ENCODE measurements at places on chromosomes 1 and 21.

DNA sequence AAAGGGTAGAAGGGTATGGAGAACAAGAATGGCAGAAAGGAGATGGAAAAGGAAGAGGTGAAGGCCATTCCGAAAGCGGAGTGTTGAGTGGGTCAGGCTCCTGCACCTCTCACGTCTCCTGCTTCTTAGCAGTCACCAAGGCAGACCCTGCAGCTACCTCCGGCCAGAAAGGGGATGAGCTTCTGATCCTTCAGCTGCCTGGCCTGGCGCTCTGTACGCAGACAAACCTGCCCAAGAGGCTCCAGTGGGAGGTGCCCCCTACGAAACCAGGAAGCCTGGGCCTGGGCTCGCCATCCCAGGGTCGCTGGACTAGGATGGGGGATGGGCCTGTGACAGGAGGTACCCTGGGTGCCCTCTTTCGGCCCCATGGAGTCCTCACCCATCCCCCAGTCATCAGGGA lies 3.0 kb downstream of the GPR61 start:
- DNase-seq, result no peak

DNA sequence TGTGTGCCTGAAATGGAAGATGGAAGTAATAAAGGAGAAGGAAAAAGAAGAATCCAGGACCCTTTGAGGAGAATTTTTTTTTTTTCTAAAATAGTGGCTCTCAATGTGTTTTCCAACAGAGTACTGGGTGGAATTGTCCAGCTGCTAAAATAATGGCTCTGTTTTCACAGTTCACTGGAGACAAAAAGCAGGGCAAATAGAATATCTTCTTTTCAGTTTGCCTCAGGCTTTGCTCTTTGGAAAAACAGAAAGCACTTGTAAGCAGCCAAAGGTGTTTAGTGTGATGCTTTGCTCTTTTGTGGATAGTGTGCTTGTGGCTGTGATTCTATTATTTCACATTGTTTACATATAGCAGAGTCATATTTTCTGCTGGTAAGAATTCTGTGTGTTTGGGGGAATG lies 77.4 kb upstream of the MROH9 start:
- peak; percentile 59 for DNase-seq

DNA sequence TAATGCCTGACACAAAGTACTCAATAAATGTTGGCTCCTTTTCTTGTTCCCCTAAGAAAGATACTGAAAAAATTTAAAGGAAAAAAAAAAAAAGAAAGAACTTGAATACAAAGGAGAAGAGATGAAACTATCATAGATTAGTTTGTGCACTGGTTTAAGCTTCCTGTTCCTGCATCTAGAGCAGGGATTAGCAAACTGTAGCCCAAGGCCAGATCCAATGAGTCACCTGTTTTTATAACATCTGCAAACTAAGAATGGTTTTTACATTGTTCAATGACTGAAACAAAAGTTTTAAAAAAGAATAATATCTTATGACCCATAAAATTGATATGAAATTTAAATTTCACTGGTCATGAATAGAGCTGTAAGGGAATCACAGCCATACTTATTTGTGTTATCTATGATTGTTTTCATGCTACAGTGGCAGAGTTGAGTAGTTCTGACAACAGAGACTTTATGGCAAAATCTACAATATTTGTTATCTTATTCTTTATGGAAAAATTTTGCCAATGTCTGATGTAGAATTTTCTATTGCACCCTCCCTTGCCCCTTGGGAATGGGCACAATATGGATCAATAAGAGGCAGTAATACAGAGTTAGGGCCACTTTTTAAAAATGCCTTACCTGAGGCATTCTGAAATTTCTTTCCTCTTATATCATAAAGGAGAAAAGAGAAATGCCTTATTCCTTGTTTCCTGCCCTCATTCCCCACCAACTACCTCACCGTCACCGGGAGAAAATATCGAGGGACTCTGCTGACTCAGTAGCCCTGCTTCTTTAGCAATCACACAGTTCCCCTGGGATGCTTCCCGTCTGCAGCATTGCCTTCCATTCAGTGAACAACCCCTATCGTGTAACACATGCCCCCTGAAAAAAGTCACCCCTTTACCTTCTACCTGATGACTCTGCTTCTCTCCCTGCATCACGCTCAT lies 50.6 kb downstream of the WDR64 start:
- DNase-seq, result no peak

DNA sequence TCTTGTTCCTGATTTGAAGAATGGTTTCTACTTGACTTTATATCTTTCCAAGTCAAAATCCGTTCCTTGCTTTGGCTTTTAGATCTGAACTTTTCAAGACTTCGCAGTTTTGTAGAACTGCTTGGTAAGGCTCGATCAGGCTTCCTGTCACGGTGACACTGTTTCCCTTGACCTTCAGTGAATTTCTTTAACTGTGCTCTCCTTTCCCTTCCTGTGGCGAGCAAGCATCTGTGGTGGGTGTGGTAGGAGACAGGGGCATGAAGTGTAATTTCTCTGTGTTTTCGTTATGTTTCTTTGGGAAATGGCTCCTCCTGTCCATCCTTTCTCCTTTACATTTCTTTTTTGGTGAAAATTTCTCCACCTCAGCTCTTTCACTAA lies 10.4 kb downstream of the STYXL2 start:
- DNase-seq, result no peak

DNA sequence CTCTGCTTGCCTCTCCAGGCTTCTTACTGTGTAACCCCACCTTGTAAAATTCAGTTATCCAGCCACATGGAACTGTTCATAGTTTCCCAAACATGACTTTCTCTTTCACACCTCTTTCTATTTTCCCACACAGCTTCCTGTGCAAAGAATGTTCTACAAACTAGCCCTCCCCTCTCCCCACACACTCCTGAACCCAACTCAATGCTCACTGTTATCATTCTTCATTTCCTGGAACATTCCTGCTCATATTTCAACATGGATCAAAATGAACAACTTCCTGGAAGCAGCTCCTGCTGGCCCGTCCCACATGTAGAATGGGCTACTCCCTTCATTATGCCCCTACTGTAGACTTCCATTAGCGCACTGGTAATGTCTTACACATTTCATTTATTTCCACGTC lies 7.5 kb upstream of the HSD11B1 start:
- DNase-seq, result no peak

DNA sequence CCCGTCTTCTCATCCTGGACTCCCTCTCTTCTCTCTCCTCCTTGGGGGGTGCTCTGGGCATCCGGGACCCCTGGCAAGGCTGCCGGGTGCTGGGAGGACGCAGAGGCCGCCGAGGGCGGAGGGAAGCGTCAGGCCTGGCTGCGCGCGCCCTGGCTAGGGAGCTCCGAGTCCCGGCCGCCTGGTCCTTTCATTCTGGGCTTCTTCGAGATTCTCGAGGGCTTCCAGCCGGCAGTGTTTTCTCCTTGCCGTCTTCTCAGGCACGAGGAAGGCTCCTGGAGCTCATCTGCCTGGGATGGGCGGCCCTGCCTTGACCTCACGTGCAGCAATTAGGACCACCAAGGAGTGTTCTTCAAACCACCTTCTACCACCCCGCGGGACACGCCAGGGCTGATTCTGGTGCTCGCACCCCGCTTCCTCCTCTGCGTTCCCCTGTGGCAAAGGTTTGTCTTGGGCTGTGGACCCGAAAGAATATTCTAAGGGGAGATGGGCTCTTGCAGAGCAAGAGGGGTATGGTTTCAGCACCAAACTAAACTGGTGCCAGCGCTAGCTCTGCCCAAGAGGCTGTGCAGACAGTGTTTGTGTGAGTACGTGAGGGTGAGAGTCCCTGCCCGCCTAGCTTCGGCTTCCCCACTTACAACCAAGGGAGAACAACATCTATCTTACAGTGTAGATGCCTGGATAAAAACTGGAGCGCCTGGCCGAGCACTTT lies 36.5 kb downstream of the PIK3CD start:
- no peak for DNase-seq

DNA sequence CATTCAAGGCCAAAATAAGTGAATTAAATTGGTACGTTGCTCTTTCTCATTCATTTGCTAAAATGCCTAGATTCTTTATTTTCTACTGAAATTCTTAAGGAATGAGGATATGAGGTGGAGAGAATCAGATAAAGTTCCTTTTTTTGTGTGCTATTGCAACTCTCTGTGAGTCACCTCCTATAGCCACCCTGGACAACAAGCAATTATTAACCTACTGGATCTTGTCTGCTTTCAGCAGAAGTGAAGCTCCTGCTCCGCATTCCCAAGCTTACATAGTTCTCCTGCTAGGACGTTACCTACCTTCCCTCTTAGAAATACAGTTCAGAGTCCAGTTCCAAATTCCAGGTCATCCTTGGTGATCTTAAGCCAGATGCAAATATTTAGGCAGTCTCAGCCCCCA lies 4.8 kb upstream of the KCNJ6 start:
- DNase-seq, result no peak

GRCh38 chr1:167716000-167716271 lies 5.8 kb upstream of the MPZL1 start:
- DNase-seq, result no peak

GRCh38 chr21:39632796-39633442 lies 20.2 kb downstream of the B3GALT5 start:
- no peak for DNase-seq

DNA sequence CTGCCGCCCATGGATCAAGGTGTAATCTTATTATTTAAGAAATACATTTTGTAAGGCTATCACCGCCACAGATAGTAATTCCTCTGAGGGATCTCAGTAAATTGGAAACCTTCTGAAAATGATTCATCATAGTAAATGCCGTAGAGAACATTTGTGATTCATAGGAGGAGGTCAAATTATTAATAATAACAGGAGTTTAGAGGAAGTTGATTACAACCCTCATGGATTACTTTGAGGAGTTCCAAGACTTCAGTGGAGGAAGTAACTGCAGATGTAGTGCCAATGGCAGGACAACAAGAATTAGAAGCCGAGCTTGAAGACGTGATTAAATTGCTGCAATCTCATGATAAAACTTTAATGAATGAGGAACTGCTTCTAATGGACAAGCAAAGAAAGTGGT lies 280.1 kb downstream of the PTPRC start:
- no peak for DNase-seq

GRCh38 chr1:37868466-37868865 lies 9.1 kb upstream of the MTF1 start:
- no peak for DNase-seq

DNA sequence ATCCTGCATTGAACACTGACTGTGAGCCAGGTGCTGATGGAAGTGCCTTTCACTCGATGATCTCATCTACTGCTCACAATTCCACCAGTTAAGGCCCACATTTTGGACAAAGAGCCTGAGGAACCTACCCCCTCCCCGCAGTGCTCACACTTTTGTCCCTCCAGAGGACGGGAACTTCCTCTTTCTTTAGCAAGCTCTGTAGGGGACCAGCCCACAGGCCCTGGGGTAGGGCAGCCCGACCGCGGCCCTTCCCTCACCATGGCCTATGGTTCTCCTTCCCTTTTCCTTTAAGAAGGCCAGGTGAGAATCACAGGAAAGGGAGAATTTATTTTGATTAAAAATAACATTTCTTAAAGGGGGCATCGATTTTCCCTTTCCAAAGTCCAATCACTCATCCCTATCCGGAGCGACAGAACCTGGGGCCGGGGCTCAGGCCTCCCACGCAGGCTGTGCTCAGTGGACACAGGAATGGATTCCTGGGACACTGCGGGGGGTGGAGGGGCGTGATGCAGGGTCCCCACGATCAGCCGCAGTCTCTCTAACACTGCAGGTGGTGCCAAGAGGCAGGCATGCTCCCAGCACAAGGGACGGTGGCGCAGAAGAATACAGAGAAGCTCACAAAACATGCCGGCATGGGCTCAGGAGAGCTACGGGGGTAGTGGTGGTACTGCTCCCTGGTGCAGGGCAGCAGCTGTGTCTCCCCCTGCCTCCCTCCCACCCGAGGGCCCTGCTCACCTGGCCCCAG lies 8.9 kb upstream of the KCNE1 start:
- no peak for DNase-seq

DNA sequence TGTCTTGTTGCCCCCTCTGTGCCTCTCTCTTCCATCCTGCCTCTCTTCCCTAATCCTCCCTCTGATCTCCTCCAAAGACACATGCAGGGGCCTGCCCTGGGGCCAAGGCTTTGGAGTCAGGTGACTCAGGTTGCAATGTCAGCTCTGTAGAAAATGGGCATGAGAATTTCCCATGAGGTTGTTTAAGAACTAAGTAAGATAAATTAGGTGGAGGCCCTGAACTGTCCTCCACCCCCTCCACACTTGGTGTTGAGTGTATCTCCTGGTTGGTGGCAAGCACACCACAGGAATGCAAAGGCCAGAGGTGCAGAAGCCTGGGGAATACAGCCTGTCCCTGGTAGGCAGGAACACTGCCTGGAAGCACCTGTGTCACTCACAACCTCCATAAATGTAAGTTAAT lies 63.9 kb upstream of the GRIK3 start:
- DNase-seq, result no peak

DNA sequence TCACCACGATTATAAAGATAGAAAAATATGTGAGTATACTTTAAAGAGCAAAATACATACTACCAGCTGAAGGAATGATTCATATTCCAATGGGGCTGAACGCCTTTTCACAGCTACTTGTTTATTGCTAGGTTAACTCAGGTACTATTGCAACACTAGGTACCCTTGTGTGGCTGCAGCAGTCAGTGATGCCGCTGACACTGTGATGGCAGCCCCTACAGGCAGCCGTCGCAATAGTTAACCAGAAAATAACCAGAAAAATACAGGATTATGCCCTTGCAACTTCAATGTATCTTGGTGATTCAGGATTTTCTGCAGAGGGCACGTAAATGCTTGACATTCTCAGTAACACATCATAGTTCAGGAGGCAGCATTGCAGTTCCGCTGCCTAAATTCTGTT lies 1.6 kb upstream of the MARK1 start:
- DNase-seq, result no peak

DNA sequence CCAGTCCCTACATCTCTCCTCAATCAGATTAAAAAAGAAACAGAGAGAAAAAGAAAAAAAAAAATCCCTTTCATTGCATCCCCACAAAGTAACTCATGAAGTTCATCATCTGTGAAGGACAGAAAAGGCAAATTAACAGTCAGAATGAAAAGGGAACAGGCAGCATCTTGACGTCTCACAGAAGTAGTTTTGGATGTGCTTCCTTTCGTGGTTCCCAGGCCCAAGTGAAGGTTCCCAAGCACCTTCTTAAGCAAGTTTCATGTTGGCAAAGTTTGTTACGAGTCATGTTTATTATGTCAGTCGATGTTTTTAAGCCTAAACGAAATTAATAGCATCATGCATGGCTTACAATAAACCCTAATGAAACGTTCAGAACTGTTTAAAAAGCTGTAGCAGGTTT lies 475.2 kb downstream of the SETD4 start:
- DNase-seq, result no peak

DNA sequence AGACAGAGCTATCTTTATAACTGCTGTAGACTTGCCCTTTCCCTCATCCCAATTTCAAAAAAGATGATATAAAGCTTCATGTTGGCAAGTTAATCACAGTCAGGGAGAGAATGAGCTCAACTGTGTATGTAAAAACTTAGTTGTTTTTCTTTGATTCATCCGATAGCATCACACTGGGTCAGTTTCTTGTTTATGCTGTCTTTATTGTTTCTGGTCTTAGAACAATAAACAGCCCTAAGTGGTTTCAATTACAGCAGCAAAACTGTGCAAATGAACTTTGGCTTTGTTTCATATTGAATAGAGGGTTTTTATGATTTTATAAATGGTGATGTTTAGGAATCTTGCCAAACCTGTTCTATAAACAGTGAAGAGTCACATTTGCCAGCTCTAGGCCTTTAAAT lies 423.8 kb upstream of the CXADR start:
- DNase-seq, result no peak

Measured in NCI-H1930 (cell line).